ENCODE measurements at places on chromosomes 4 and X.
A peak's percentile ranks its signal among the peaks of the same experiment; 100 is the strongest.

DNA sequence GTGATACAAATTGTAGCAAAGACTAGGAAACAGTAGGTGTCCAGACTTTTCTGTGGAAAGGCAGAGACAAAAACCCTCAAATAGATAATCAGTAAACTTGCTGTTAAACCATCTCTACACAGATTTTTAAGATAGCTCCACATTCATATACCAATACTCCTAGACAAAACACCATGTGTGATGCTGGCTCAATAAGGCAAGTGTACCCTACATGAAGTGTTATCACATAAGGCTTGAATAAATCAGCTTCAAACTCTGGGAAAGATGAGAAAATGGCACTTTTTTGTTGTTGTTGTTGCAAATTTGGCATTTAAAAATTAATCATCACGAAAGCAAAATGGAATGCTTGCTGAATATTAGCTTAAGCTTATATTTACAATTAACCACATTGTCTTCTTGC lies 45.1 kb downstream of the DRD5 start:
- DNase-seq: no peak

DNA sequence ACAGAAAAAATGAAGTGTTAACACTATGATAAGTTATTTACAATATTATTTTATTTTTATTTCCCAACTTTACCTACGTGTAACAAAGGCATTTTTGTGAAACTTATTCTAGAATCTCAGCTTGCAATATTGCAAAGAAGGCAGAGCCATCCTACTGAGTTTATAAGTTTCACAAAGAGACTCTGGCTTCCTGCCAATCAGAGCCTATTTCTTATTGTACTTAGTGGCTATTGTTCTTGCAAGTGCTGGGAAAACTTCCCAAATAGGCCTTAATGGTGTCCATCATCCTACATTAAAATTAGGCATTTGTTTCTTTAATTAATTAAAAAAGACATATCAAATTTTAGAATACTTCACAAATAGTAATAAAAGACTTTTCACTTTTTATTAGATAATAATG lies 233.2 kb downstream of the EPHA5 start:
- peak; percentile 5 for DNase-seq

- DNase-seq: no peak
Observed at GRCh38 chr4:102281171-102281839, 64.0 kb downstream of the SLC39A8 start.

- no peak for DNase-seq
Observed at GRCh38 chr4:150525321-150525868, 56.6 kb upstream of the MAB21L2 start.

DNA sequence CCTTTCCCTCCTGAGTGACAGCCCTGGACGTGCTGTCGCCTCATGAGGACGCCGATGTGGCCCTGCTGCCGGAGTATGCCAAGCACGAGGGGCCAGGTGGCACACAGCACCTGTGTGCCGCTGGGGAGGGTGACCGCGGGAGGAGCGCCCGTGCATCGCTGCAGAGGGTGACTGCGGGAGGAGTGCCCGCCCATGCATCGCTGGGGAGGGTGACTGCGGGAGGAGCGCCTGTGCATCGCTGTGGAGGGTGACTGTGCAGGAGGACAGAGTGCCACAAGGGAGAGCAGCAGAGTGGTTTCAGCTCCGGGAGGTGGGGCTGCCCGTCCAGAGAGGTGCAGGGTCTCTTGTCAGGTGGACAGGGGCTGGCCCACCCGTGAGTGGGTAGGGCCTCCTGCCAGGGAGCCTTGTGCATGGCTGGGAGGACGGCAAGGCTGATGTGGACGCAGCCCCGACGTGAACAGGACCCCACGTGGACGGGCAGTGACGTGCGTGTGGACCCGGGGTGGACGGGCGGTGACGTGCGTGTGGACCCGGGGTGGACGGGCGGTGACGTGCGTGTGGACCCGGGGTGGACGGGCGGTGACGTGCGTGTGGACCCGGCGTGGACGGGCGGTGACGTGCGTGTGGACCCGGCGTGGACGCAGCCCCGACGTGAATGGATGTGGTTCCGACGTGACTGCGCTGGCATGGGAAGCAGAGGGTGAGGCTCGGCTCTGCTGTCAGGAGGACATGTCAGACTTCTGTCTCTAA lies 14.7 kb downstream of the PCGF3 start:
- DNase-seq: no peak

GRCh38 chr4:26909369-26909768 lies 48.7 kb downstream of the STIM2 start:
- no peak for DNase-seq

DNA sequence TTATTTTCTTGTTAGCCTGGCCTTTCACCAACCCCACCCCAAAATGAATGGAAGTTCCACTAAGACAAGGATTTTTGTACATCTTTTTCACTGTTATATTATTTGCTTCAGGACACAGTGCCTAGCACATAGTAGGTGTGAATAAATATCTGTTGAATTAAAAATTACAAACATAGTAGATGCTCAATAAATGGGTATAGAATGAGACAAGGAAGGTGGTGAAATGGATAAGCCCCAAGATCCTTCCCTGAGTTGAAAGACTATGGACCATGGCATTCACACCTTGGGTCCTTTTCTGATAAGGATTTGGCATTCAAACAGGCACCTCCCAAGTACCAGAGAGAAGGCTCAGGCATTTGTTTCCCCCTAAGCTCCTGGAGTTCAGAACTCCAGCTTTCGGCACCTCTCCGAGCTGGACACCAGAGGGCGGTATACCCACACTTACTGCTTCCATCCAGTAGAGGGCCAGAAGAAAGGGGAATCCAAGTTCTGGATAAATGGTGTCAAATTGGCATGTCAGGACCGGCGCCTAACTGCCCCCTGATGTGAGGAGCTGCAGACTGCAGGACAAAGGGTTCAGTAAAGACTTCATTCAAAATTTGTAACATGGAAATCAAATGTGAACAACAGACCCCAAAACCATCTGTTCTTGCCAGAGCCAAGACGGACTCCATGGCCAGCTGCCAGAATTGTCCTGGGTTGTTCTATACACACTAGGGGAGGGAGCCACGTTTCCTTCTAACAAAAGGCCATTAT lies 193.0 kb downstream of the GPC3 start:
- DNase-seq: peak; percentile 82

DNA sequence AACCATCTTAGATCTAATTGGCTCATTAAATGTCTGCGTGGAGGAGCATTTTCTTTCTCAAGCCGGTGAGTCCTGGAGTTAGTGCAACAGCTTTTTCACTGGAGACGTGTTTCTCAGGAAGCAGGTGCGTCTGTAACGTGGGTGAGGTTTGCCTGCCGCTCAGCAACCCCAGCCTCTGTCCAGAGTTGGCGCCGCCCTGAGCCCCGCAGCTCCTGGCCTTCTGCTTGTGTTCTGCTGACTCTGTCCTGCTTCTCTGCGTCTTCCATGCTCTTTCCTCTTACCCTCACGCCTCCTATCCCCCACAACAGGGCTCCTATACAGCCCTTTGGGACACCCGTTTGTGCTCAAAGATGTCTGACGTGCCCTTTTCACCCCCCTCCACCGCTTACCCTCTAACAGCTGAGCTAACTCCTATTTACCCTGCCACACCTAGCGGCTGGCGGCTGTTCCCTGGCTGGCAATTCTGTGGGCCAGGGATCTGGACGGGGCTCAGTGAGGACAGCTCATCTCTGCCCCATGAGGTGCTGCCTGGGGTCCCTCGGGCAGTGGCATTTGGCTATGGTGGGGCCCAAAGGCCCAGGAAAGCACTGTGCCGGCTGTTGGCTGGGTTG lies 18.8 kb downstream of the DOK7 start:
- no peak for DNase-seq

DNA sequence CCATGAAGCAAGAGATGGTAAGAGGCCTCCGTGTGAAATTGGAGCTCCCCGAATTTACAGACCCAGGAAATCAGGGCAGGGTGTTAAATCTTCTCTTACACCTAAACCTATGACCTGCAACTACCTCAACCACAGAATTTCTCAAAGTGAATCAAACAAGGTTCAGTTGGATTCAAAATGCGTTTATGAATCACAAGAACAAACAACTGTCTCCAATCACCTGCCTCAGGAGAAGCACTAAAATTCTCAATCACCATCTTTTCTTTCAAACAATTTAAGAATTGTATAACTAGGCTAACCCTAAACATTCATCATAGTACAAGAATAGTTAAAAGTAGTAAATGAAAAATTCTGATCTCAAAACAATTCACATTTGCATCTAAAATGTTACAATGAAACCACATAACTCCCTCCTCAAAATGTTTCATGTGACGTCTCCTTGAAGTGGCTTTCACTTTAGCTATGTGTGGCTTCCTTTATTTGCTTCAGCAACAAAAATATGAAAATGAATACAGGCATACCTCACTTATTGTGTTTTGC lies 19.2 kb downstream of the PPP3CA start:
- DNase-seq: no peak

DNA sequence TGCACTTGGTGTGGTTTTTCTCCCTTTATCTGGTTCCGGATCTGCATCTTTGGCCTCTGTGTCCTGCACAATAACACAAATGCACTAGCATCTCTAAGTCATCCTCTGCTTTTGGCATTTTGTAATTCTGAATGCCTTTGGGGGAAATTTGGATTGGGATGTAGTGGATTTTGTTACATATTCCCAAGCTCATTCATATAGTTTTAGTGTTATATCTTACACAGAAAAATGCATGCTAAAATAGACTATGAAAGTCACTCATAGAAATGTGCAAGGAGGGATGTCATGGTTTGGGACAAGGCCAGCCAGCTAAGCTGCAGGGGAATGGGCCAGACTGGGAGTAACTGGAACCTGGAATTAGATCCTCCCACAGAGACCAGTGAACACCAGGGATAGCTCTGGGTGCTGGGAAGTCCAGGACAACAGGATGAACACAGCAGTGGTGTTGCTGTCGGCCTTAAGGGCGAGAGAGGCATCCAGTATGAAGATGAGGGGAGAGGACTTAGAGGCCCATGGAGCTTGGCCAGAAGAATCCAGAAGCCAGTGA lies 20.1 kb downstream of the ENPP6 start:
- peak; percentile 37 for DNase-seq

- DNase-seq: no peak
Observed at GRCh38 chr4:151297170-151297569, 20.2 kb downstream of the PRSS48 start.

GRCh38 chr4:33425936-33426335 lies 2705.8 kb downstream of the PCDH7 start:
- no peak for DNase-seq

DNA sequence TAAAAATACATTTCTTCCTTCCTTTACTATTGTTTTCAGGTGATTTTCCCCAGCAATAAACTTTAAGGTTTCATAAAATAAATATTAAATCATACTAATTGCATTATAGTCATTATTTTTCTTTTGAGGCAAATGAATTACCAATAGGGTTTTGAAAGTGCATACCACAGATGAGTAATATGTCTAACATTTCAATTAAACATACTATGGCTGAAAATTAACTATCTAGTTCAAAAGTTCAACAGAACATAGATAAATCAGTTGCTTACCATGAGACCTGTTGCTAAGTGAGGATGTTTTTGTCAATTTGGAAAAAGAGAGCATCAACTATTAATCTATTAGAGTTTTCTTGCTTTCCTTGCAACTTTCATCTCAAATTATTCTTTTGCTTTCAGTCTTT lies 35.0 kb downstream of the NPY5R start:
- DNase-seq: no peak

GRCh38 chrX:22889819-22890218 lies 109.9 kb upstream of the DDX53 start:
- no peak for DNase-seq

GRCh38 chr4:74054483-74055047 lies 16.1 kb upstream of the CXCL3 start:
- DNase-seq: no peak

DNA sequence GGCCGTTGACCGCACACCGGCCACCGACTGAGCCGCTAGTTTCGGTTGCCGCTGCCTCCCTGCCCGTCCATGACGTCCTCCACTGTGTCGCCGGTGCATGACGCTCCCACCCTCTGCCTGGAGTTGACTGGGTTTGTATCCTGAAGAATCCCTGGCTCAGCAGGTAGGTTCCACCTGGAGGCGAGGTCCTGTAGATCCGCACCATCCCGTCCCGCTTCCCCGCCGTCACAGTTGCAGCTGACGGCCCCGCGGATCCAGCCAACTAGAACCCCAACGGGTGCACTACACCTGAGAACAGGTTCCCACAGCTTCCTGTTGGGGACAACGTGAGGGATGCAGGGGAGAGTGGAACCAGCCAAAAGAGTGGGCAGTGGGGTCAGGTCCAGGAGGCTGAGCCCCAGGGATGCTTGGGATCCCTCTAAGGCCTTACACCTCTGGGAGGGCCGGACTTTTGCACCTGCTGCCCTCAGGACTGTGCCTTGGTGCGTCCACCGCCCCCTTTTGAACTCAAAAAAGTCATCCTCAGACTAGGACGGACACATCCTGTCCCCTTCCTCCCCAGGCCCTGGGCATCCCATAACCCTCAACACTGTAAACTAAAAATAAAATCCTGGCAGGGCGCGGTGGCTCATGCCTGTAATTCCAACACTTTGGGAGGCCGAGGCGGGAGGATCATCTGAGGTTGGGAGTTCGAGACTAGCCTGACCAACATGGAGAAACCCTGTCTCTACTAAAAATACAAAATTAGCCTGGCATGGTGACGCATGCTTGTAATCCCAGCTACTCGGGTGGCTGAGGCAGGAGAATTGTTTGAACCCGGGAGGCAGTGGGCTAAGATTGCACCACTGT lies 1.1 kb upstream of the SLBP start:
- no peak for DNase-seq

DNA sequence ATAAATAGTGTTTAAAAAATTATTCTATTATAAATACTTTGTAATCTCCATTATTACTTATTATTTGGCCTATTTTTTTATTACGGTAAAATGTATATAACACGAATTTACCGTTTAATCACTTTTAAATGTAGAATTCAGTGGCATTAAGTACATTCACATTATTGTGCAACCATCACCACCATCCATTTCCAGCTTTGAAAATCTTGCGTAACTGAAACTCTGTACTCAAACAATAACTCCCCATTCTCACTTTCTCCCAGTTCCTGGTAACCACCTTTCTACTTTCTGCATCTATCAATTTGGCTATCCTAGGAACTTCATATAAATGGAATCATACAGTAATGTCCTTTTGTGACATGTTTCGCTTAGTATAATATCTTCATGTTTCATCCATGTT lies 45.7 kb downstream of the PASD1 start:
- DNase-seq: no peak
